Natural killer cell (primary cell): ENCODE measurements at places on chromosomes 5 and 9. TPM values are rescaled to one million over a fixed set of nuclear protein-coding genes. Genes with fewer than 3 reads are reported as not detected.

TRPM6 gene
- total RNA-seq = 0.36 TPM

GRCh38 chr5:56011835-56012234, 17.1 kb upstream of the IL6ST start:
- no peak for DNase-seq

C5orf34 gene
- total RNA-seq = 1.8 TPM

GRCh38 chr9:124797343-124798103, 20.6 kb downstream of the OLFML2A start:
- no peak for DNase-seq

SPATA31D4 gene
- total RNA-seq = not detected
